Esophagus squamous epithelium (tissue), 5 donors: ENCODE measurements at places on chromosomes 6 and 20. TPM values are rescaled to one million over a fixed set of nuclear protein-coding genes. Genes with fewer than 3 reads are reported as not detected.

Gene BHLHE23
- total RNA-seq = not detected

Gene PHACTR3
- total RNA-seq = 2.5 TPM

Gene MCCD1
- total RNA-seq = not detected

Gene TTLL9
- total RNA-seq = not detected

Gene SIRPA
- total RNA-seq = 23.4 TPM

Gene TMEM74B
- 1.1 TPM for total RNA-seq

Gene BMP6
- 2.9 TPM for total RNA-seq

GRCh38 chr6:56713254-56713672 is 70.6 kb upstream of the DST start:
- no peak for DNase-seq
- H3K27ac ChIP-seq = no peak overlapping the region
- H3K4me1 ChIP-seq = peaks cover 29% of the 10 kb centered on the region
- H3K27me3 ChIP-seq = no peaks in the 10 kb centered on the region
- H3K4me3 ChIP-seq = no peak overlapping the region
- H3K36me3 ChIP-seq = no peaks in the 10 kb centered on the region

DNA sequence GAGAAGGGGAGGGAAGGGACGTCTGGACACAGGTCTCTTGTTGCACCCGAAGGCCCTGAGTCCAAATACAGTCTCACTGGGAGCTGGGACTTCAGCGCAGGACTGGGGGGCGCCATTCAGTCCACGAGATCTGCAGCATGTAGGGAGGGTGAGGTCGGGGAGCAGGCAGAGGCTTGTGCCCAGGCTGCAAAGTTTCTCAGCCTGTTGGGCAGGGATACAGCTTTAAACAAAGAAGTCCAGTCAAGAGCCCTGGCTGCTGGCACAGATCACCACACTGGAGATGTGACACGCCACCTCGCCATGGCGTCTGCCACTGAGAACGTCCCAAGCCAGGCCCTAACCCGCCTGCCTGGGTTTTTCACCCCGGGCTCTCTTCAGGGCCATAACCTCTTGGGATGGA is 256.6 kb downstream of the DLL1 start:
- peaks cover 11% of the 10 kb centered on the region for H3K4me1 ChIP-seq
- H3K4me3 ChIP-seq = no peak overlapping the region
- H3K36me3 ChIP-seq = no peaks in the 10 kb centered on the region
- H3K27ac ChIP-seq = no peak overlapping the region
- no peak for DNase-seq

DNA sequence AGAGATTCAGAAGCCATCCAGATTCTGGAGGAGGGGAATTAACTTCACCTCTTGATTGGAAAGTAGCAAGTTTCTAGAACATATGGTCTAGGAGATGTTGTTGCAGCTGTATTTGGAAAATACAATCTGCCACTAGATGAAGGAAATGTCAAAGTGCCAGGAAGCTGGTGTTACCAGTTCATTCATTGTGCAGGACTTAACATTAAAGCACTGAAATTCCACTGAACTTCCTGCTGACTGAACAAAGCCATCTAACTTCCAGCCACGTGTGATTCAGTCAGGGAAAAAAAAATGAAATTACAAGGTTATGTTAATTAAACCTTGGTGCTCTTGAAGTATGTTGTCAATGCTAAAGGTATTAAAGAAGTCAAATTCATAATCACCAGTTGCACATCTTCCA is 321.5 kb upstream of the SASH1 start:
- no peak overlapping the region for H3K4me3 ChIP-seq
- peak overlapping the region; percentile 20 for H3K27ac ChIP-seq
- no peaks in the 10 kb centered on the region for H3K4me1 ChIP-seq
- DNase-seq = no peak
- H3K36me3 ChIP-seq = no peaks in the 10 kb centered on the region
- H3K27me3 ChIP-seq = no peaks in the 10 kb centered on the region

- no peaks in the 10 kb centered on the region for H3K36me3 ChIP-seq
- peak overlapping the region; percentile 85 for H3K27ac ChIP-seq
- DNase-seq = peak; percentile 32
- H3K4me3 ChIP-seq = no peak overlapping the region
- no peaks in the 10 kb centered on the region for H3K27me3 ChIP-seq
- H3K4me1 ChIP-seq = peaks cover 22% of the 10 kb centered on the region
Observed at GRCh38 chr20:50790651-50791277, 4.1 kb upstream of the BCAS4 start.

DNA sequence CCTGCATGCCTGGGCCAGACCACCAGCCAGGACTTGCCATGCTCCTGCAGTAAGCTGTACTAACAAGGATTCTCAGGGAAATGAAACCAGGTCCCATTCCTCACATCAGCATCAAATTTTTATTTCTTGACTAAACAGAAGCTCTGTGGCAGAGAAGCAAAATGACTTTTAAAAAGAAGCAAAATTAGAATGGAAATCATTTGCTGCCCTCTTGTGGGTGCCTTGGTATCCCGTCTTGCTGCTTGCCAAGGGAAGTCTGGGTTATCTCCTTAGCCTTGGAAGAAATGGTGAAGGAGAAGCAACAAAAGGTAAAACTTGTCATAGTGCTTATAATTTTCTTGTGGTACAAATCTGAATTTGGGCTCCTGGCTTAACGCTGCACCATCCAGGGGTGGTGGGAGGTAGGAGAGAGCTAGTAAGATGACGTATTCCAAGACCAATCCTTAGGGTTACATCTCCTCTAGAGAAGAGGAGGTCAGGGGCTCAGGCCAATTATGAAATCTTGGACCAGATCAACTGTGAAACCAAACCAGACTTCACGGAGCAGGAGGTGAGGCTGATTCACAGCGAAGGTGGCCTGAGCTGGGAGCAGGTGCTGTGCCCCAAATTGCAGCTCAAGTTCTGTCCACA is 107.5 kb downstream of the FAXC start:
- H3K27me3 ChIP-seq = no peaks in the 10 kb centered on the region
- no peak overlapping the region for H3K27ac ChIP-seq
- H3K4me3 ChIP-seq = no peak overlapping the region

DNA sequence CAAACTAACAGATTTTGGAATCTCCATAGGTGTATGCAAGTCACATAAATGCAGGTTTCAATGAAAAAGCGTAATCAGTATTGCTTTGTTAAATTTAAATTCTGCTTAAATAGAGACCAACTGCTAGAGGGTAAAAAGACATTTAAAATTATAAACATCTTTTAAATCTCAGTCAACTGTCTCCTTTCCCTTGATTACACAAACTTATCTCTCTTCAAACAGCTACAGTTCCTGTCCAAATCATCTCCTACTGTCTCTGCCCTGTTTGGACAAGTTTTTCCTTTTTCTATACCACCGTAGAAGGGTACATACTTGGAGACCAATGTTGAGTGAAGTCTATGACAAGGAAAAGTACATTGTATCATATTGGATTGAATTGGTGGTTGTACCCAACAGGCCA is 43.5 kb downstream of the AGPAT4 start:
- no peaks in the 10 kb centered on the region for H3K36me3 ChIP-seq
- DNase-seq = no peak
- peaks cover 30% of the 10 kb centered on the region for H3K4me1 ChIP-seq
- H3K27me3 ChIP-seq = no peaks in the 10 kb centered on the region

- H3K4me3 ChIP-seq = no peak overlapping the region
- H3K36me3 ChIP-seq = no peaks in the 10 kb centered on the region
- no peaks in the 10 kb centered on the region for H3K4me1 ChIP-seq
- no peak overlapping the region for H3K27ac ChIP-seq
- DNase-seq = no peak
- H3K27me3 ChIP-seq = no peaks in the 10 kb centered on the region
Observed at GRCh38 chr6:122817766-122818165, 28.7 kb downstream of the SMPDL3A start.

DNA sequence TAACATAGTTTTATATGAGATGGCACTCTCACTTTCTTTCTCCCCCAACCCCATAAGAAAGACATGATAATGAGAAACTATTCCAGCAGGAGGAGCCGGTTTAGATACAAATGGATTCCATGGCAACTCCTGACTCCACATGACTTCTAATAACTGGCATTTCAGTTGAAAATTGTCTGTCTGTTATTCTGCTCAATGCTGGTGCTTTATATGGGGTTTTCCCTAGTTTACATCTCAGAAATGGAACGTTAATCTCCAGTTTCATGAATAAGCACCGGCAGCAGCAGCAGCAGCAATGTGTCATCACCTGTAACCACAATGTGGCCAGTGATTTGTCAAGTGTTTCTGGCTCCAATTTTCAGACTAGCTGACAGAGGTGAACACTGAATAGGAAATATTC is 8.0 kb upstream of the SIM1 start:
- DNase-seq = no peak
- H3K27me3 ChIP-seq = peaks cover 12% of the 10 kb centered on the region
- H3K36me3 ChIP-seq = no peaks in the 10 kb centered on the region
- no peak overlapping the region for H3K27ac ChIP-seq

- no peaks in the 10 kb centered on the region for H3K27me3 ChIP-seq
- H3K27ac ChIP-seq = peak overlapping the region; percentile 43
- no peak overlapping the region for H3K4me3 ChIP-seq
Observed at GRCh38 chr20:21681234-21681921, 24.1 kb upstream of the PAX1 start.

GRCh38 chr20:12072221-12072953 is 154.7 kb downstream of the BTBD3 start:
- no peaks in the 10 kb centered on the region for H3K27me3 ChIP-seq
- no peaks in the 10 kb centered on the region for H3K36me3 ChIP-seq
- no peak overlapping the region for H3K4me3 ChIP-seq
- H3K27ac ChIP-seq = no peak overlapping the region
- no peak for DNase-seq
- no peaks in the 10 kb centered on the region for H3K4me1 ChIP-seq

- no peak for DNase-seq
- no peaks in the 10 kb centered on the region for H3K4me1 ChIP-seq
- no peaks in the 10 kb centered on the region for H3K27me3 ChIP-seq
- no peaks in the 10 kb centered on the region for H3K36me3 ChIP-seq
- no peak overlapping the region for H3K27ac ChIP-seq
Observed at GRCh38 chr6:80771941-80772340, 665.5 kb downstream of the BCKDHB start.

DNA sequence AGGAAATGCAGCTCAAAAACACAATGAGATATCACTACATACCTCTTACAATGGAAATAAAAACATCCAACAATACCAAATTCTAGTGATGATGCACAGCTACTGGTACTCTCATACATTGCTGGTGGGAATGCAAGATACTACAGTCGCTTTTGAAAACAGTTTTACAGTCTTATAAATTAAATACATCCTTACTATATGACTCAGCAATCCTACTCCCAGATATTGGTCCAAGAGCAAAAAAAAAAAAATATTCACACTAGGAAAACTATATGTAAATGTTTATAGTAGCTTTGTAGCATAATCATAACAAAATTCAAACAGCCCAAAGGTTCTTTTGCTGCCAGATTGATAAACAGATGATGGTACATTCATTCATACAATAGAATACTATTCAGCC is 217.4 kb upstream of the FAM83B start:
- no peaks in the 10 kb centered on the region for H3K4me1 ChIP-seq
- H3K4me3 ChIP-seq = no peak overlapping the region

DNA sequence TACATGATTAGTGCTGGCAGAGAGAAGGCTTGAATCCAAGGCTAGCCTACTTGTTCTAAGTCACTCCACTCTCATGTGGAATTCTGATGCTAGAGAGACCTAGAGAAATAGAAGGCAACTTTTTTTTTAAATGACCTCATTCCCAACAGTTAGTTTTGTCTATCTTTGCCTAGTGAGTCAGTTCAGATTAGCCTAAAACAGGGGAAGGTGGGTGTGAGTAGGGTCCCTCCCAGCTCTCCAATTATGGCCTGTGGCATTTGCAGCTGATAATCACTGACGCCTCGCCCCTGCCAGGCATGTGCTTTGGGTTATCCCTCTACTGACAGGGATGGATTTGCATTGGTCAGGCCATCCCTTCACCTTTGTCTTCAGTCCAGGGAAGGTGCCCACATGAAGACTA is 13.6 kb downstream of the TXLNB start:
- H3K4me3 ChIP-seq = no peak overlapping the region
- H3K4me1 ChIP-seq = no peaks in the 10 kb centered on the region
- no peaks in the 10 kb centered on the region for H3K36me3 ChIP-seq
- H3K27me3 ChIP-seq = no peaks in the 10 kb centered on the region
- DNase-seq = no peak
- no peak overlapping the region for H3K27ac ChIP-seq

GRCh38 chr6:36980876-36981619 is 4.9 kb downstream of the MTCH1 start:
- peaks cover 30% of the 10 kb centered on the region for H3K4me1 ChIP-seq
- no peak overlapping the region for H3K4me3 ChIP-seq

GRCh38 chr20:25296094-25297093 is 48.5 kb downstream of the PYGB start:
- H3K27me3 ChIP-seq = no peaks in the 10 kb centered on the region
- no peak overlapping the region for H3K4me3 ChIP-seq
- DNase-seq = no peak
- peaks cover 60% of the 10 kb centered on the region for H3K4me1 ChIP-seq

- DNase-seq = no peak
- no peaks in the 10 kb centered on the region for H3K27me3 ChIP-seq
- H3K4me3 ChIP-seq = no peak overlapping the region
- H3K36me3 ChIP-seq = no peaks in the 10 kb centered on the region
- H3K4me1 ChIP-seq = no peaks in the 10 kb centered on the region
Observed at GRCh38 chr20:9999645-10000044, 35.1 kb upstream of the ANKEF1 start.

DNA sequence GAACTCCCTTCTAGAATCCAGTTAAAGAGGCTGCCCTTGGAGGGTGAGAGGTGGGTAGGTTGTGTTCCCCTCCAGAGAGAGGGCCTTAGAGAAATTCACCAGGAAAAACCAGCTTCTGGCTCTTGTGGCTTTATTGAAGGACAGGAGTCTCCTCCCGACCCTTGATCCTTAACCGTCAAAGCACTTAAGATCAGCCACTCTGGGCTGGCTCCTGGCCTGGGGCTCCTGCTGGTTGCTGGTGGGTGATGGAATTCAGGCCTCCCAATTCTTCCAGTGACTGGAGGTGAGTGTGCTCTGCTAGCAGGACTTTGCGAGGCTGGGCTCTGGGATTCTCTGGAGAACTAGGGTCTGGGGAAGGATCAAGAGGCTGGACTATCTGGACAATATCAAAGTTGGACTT is 75.6 kb upstream of the LGSN start:
- H3K4me3 ChIP-seq = no peak overlapping the region
- no peaks in the 10 kb centered on the region for H3K4me1 ChIP-seq
- H3K27me3 ChIP-seq = no peaks in the 10 kb centered on the region
- no peak for DNase-seq
- no peak overlapping the region for H3K27ac ChIP-seq
- no peaks in the 10 kb centered on the region for H3K36me3 ChIP-seq

GRCh38 chr6:159935065-159935464 is 33.8 kb upstream of the IGF2R start:
- H3K4me3 ChIP-seq = no peak overlapping the region
- no peaks in the 10 kb centered on the region for H3K36me3 ChIP-seq
- H3K4me1 ChIP-seq = peaks cover under 1% of the 10 kb centered on the region
- DNase-seq = no peak
- no peak overlapping the region for H3K27ac ChIP-seq
